ENCODE measurements at places on chromosomes 6 and 20.

DNA sequence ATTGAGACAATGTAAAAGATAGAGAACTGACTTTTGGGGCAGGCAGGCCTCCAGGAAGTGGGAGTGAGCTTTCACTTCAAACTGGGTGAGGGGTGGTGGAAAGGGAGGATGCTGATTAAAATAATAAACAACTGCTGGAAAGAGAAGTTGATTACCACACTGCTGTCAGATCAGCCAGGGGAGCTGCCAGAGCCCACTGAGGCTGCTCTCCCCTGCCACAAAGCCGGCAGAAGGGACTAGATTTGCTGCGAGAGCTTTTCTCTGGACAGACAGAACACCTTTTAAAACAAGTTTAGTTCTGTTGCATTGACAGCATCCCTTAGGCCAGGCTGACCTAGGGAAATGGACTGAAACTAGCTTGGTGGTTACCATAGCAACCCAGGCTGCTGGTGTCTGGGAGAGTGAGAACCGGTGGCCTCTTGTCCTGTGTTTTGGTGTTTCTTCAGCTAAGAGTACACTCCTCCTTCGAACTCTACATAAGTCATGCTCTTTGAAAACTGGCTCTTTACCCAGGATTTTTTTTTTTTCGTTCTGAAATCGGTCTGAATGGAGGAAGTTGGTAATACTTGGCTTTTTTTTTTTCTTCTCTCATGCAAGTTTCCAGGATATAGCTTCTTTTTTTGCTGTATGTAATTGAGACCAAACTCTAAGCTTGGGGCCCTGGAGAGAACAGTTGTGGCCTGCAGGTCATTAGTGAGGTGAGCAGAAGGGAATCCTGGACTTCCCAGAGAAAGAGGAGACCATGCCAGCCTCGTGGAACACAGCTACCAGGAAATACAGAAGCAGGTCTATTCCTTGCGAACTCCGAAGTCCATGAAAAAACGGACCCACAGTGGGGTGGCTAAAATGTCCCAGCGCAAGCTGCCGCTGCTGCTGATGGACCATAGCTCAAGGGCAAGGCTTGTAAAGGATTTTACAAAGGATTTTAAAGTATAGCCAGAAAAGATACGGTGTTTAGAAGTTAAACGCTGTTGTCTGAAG, 374.4 kb downstream of the UTRN start:
- DNase-seq: peak; percentile 73

DNA sequence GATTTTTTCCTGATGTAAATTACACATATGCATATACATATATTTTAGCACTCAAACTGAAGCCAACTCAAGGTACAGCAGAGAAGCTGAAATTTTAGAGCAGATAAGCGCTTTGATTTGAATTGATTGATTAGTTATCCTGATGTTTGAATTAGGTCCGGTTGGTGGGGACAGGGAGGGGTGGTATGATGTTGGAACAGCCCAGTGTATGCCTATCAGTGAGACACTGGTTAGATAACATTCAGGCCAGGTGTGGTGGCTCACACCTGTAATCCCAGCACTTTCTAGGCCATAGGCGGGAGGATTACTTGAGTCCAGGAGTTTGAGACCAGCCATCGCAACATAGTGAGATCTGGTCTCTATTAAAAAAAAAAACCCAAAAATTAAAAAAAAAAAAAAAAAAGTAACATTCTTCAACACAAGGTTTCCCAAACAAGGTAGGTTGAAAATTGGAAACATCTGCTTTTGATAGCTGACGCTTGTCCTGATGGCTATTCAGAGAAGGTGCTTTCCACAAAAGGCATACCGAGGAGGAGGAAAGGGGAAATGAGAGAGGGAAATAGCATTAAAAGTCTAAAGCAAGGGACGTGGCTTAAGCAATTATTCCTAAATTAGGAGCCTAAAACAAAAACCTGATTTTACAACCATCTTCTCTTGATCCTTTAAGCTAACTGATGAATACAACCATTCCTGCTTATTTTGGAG, 288.4 kb upstream of the JARID2 start:
- DNase-seq: no peak

GRCh38 chr20:37293301-37293943, 4.0 kb downstream of the MANBAL start:
- no peak for DNase-seq

DNA sequence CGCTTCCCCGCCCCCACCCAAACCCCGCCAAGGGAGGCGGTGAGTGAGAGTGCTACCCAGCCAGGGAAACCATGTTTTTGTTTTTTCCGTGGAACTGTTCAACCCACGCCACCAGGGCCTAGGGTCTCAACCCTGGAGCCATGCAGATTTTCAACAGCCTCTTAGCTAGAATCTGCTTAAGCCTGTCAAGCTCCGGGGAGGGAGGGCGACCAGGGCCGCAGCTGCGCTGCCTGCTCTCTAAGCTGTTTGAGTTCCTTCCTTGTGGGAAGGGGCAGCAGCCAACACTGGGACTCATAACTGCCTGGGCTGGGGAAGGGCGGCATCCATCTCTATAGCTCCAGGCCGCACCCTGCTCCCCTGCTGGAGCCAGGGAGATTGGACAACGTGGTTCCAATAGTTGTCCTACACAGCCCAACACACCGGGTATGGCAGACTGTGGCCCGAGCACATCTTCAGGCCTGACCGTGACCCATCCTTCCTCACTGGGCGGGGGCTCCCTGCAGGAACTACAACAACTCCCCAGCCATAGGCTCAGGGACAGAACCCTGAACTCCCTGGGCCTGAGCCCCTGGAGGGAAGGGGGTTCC, 1065.7 kb upstream of the MANEA start:
- DNase-seq: no peak

DNA sequence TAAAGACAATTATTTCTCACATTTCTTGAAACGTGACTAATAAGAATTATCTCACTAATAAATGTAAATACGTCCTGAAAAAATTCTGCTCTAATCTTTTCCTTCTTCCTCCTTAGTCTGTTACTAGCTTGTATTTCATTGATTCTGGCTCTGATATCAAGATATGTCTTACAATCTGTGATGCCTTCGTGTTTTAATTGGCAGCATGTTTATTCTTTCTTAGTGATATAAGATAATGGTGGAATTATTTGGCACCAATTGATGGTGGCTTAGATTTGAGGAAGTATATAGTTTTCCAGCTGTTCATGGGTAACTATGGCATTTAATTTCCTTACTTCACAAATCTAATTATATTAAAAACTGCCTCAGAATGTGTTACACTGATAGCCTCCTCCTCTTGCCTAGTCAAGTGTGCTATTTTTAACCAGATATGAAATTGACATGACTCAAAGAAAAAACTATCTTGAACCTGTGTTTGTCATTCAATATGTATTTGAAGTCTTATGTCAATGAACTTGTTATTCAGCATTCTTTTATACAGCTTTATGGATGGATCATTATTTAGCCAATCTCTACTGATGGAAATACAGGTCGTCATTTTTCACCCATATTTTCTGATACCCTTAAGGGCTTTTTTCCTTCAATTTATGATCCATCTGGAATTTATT, 5.3 kb downstream of the CCNC start:
- DNase-seq: no peak

DNA sequence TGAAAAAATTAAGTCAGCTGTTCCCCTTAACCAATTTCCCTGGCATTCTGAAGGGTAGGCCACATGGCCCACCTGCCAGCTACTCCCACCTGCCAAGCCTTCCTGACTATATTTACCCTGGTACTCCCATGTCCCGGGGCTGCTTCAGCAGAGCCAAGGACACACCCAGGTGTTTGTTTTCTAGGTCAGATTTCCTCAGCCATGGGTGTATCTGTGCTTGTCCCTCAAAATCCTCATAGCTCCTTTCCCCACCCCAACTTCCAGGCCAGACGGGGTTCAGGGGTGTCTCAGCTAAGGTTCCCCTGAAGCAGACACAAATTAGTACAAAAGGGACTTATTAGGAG, 139.4 kb upstream of the CDYL start:
- DNase-seq: no peak

DNA sequence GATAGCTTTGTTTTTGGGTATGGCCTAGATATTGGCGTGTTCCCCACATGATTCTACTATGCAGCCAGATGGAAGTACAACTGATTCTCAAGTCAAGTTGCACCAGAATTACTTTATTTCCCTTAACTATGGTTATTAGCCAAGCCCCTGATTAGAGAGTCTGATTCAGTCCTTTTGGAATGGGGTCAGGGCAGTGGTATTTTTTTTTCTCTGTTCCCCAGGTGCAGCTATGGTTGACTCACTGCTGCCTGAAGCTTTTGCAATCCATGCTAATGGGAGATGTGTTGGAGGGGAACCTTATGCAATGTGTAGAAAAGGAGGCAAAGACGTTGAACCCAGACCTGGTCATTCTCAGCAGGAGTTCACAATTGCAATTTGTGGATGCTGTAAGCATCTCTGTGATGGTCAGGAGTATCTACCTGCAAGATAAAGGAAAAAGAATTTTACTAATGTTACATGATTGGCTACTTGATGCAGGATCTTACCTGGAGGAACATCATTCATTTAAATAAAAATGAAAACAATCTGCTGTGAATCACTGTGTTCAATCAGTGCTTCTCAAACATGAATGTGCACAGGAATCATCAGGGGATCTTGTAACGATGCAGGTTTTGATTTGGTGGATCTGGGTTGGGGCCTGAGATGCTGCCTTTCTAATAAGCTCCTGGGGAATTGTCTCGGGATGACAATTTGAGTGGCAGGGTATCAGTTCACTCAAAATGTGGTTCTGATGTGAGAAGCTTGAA, 49.4 kb downstream of the PFDN4 start:
- no peak for DNase-seq
